Activated CD4-positive, alpha-beta T cell treated with anti-CD3 and anti-CD28 coated beads, Interleukin-2, amount 10 ng/mL, durations not matched to agents 24 days and 14 days (primary cell): ENCODE measurements at places on chromosomes 16 and 17. TPM values are rescaled to one million over a fixed set of nuclear protein-coding genes. Genes with fewer than 3 reads are reported as not detected.
A peak's percentile ranks its signal among the peaks of the same experiment; 100 is the strongest.

The WSCD1 gene
- total RNA-seq: not detected in 2 replicates

The TMEM98 gene
- total RNA-seq: 0.43 and 0.82 TPM in 2 replicates

The MYO15B gene
- 24.3 and 25.4 TPM in 2 replicates for total RNA-seq

GRCh38 chr16:82672676-82673075, 45.9 kb downstream of the CDH13 start:
- DNase-seq: no peak

GRCh38 chr17:17155568-17155967, 50.6 kb downstream of the PLD6 start:
- peak; percentile 75 for DNase-seq

GRCh38 chr17:19619705-19620325, 28.7 kb upstream of the ALDH3A2 start:
- peak; percentile 19 for DNase-seq

DNA sequence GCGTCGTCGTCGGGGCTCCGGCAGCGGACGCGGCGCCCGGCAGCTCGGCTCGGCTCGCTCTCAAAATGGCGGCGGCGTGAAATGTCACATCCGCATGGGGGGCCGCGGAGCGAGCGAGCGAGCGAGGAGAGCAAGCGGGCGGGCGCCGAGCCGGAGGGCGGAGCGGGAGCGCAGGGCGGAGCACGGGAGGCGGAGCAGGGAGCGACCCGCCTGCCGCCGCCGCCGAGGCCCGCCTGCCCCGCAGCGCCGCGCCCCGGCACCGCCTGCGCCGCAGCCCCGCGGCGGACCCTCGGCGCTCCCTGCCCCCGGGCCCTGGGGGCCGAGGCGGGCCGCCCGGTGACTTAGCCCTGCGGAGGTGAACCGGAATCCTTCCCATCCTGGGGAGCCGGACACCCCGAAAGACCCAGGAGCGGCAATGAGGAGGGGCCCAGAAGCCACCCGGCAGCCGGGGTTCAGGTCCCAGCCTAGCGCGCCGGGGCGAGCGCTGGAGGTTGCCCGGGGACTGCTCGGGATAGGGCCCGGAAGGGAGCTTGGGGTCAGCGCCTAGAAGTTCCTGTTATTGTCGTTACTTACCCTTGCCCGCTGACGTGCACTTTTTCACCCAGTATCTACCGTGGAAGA, at the start of gene USP7:
USP7 (minus strand) TSS at position 86 of the 621 bp plus-strand sequence. CDS start 621 bp downstream, outside the sequence.
- peak; percentile 98 for DNase-seq

DNA sequence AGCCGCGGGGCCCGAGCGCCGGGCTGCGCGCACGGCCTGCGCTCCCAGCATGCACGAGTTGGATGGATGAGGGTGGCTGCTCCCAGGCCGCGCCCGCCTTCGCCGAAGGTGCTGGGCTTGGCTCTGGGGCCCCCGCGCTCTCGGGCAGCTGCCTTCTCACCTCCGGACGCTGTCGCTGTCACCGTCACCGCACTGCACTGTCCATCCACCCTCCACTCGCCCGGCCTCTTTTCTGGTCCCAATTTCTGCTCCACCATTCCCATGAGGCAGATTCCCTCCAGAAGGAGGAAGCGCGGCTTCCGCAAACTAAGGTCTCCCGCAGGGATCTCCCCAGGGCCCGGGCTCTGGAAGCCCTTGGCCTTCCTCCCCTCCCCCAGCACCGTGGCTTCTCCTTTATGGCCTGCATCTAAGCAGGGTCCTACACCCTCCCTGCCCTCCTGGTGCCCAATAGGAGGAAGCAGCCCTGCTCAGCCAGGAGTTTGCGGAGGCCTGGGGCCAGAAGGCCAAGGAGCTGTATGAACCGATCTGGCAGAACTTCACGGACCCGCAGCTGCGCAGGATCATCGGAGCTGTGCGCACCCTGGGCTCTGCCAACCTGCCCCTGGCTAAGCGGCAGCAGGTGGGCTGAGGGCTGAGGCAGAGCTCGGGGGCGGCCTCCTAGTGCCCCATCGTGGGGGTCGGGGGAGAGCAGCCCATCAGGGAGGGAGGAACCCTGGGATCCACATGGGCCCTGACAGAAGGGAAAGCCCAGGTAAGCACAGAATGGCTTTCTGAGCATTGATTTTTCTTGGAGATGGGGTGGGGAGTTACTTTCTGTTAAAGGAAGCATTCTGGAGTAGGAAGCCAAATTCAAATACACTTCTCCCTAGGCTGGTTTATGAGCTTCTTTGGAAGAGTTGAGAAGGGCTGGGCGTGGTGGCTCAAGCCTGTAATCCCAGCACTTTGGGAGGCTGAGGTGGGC, 899 bp downstream of the ACE start:
- no peak for DNase-seq
